ENCODE measurements at places on chromosomes 1 and 21.
A peak's percentile ranks its signal among the peaks of the same experiment; 100 is the strongest.

- no peak for DNase-seq
These were observed 2.9 kb downstream of the PADI3 start for GRCh38 chr1:17251701-17252376.

- no peak for DNase-seq
These were observed 93.9 kb downstream of the SLC45A1 start for GRCh38 chr1:8411803-8412182.

GRCh38 chr1:192442736-192443135 lies 125.9 kb downstream of the RGS21 start:
- DNase-seq, result no peak

- no peak for DNase-seq
These were observed 448.6 kb downstream of the CAMTA1 start for GRCh38 chr1:7233646-7234470.

GRCh38 chr1:234326497-234327366 lies 46.5 kb upstream of the COA6 start:
- peak; percentile 59 for DNase-seq

- peak; percentile 87 for DNase-seq
These were observed 18.4 kb upstream of the CDCA8 start for GRCh38 chr1:37673920-37674319.

GRCh38 chr21:40029888-40030287 lies 162.7 kb downstream of the PCP4 start:
- DNase-seq, result no peak

- no peak for DNase-seq
These were observed 11.0 kb downstream of the IBA57 start for GRCh38 chr1:228176461-228177182.

DNA sequence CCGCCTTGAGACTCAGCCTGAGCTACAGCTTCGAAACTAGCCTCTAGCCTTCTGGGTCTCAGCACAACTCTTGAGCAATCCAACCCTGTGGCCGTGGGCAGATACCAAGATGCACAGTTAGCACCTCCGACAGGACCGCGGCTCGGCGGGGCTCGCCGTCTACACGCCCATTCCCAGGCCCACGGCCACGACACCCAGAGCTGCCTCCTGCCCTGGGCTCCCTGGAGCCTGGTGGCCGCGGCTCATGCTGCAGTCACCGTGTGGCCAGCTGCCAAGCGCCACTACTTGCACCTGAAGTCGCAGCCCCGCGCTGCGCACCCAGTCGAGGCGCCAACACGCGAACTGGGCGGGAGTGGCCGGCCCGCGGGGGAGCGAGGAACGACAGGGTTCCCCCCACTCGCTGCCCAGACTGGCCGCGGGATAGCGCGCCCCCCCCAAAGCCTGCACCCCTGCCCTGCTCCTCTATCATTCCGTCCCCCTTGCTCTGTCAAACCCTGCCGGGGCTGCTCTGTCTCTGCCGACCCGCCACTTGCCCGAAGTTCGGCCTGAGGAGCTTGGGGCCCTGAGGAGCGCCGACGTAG lies 729 bp upstream of the CDCA8 start:
- DNase-seq, result peak; percentile 12

DNA sequence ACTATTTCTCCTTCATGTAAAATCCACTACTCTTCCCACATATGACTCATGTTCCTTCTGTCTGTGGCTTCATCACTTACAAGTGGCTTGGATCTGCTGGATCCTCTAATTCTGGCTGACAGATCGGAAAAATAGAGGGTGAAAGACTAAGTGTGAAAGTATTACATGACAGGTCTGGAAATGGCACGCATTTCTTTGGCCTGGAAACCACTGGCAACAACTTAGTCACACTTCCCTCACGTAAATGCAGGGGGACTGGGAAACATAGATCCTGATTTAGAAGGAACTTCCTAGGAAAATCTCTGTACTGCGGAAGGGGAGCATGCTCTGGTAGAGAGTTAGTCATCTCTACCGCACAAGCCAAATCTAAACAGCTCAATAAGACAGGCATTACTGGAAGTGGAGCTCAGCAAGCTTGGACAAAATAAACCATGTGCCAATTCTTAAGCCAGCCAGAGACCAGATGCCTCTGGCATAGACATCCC lies 305.4 kb upstream of the PTBP2 start:
- no peak for DNase-seq

- DNase-seq, result no peak
These were observed 21.8 kb downstream of the SLC9A1 start for GRCh38 chr1:27133158-27133557.

GRCh38 chr1:113929750-113930498 lies 800 bp downstream of the HIPK1 start:
- DNase-seq, result peak; percentile 93

DNA sequence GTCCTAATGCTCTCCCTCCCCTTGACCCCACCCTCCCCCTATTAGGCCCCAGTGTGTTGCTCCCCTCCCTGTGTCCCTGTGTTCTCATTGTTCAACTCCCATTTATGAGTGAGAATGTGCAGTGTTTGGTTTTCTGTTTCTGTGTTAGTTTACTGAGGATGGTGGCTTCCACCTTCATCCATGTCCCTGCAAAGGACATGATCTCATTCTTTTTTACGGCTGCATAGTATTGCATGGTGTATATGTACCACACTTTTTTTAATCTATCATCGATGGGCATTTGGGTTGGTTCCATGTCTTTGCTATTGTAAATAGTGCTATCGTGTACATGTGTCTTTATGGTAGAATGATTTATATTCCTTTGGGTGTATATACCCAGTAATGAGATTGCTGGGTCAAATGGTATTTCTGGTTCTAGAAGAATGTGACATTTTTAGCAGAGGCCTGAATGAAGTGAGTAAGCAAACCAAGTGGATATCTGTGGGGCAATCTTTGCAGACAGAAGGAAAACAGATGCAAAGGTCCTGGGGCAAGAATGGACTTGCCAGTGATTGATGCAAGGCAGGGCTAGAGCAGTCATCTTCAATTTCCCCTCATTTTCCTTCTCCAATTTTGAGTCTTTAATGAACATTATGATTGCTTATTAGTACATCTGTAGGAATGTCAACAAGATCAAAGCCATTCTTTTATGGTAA lies 50.2 kb downstream of the UBE4B start:
- DNase-seq, result no peak

DNA sequence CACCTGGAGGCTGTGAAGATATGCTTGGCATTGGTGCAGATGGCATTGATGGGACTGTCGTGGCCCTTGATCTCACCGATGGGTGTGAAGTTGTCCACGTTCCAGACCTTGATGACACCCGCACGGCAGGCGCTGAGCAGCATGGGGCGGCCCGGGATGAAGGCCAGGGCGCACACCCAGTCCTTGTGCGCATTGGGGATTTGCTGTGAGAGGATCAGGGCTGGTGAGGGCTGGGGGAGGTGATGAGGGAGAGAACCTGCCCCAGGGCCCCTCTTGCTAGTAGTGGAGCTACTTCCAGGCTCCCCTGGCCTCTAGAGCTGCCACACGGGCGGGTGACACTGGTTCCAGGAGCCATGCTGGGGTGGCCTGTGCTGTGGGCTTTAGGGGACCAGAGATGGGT lies 48.8 kb downstream of the KIF21B start:
- no peak for DNase-seq

- no peak for DNase-seq
These were observed 92.8 kb downstream of the C1orf21 start for GRCh38 chr1:184479435-184480167.

DNA sequence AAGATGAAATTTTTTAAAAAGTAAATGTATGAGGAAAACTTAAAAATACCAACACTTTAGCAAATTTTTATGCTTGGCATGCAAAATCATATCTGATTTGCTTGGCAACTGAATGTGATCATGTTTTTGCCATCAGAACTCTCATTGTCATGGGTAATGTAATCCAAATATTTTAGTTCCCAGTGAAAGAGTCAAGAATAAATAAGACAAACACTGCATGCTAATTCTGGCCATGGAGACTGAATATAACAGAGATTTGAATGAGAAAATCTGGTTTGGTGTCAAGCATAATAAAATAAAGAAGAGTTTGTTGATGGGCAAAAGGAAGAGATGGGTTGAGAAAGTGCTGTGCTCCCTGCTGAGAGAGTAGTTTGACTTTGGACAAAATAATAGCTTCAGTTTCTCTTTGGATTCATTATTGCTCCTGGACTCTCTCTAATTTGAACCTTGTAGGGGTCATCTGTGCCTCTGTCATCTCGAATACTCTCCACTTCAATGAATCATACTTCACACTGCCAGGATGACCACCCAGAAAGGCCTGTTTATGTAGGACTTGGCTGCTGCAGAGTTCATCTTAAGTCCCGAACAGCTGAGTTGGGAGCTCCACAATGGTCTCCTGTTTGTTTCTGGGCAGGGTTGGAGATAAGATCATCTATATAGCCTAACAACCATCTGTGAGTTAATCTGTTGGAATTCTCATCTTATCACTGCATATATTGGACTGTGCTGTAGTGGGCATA lies 34.4 kb downstream of the ADAMTS1 start:
- no peak for DNase-seq

GRCh38 chr1:151680826-151681225 lies 35.8 kb downstream of the CELF3 start:
- DNase-seq, result no peak

DNA sequence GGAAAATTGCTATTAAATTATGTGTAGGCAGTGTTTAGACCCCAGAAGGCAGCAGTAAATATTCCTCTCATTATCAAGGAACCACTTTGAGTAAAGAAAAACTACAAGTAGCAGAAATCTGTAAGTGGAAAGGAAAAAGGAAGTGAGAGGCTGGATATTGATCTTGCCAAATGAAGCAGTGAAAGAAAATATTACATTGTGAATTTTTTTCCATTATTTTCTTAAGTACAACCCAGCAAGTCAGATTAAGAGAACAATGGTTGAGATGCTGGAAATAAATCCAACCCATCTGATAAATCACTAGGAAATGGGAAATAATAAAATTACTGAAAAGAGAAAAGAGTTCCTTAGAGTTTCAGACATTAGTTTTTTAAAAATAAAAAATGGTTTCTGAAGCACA lies 106.7 kb downstream of the HMCN1 start:
- no peak for DNase-seq

DNA sequence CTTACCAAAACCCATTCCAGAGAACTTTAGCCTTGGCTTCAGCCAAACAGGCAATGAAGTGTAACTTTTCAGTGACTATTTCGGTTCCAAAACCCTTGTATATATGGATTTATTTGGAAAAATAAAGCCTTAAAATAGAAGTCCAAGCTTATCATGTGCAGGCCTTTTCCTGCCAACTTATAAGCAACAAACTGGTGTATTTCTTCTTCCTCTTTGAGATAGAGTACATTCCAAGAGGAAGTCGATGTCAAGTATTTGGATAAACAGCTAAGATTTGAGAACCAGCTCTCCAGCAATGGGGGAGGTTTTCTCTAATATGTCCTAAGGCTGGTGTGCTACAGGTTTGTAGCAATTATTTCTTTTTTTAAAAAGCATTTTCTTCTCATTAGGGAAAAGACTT lies 407.8 kb downstream of the DUSP10 start:
- DNase-seq, result no peak

- DNase-seq, result no peak
These were observed 76.0 kb upstream of the DPYD start for GRCh38 chr1:97996880-97997279.

DNA sequence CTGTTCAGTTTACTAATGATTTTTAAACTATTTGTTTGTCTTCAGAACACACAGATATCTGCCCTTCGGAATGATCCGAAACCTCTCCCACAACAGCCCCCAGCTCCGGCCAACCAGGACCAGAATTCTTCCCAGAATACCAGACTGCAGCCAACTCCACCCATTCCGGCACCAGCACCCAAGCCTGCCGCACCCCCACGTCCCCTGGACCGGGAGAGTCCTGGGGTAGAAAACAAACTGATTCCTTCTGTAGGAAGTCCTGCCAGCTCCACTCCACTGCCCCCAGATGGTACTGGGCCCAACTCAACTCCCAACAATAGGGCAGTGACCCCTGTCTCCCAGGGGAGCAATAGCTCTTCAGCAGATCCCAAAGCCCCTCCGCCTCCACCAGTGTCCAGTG lies 51.6 kb downstream of the ACP6 start:
- no peak for DNase-seq

DNA sequence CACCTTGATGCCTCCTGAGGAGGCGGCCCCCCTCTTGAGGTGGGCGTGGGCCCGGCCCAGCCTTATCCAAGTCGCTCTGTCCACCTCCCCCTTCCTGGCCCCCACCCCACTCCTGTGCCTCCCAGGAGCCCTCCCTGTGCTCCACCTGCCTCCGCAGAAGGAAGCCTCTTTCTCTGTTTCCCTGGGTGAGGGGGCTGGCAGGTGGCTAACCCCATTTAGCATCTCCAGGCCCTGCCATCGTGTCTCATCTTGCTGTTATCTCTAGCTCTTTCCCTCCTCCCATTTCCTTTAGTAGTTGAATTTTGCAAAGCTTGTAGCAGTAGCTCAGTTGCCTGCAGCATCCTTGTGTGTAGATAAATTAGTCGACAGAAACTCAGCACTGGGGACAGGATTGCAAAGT lies 7.2 kb downstream of the RNF187 start:
- no peak for DNase-seq

DNA sequence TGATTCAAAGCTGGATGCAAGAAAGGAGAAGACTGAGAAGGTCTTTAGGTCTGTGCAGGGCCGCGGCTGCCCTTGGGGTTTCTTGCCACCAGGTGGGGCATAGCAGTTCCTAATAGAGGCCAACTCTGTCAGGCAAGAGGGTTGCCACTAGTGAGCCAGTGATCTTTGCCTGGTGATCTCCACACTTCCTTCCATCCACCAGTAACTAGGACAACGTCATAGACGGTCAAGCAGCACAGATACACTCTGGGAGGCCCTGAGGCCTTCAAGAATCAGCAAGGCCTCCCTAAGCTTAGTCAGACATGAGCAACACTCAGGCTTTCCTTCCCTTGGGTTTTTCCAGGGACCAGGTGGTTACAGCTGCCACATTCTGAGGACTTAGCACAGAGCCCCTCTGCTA lies 32.9 kb upstream of the ATP2B4 start:
- peak; percentile 82 for DNase-seq

GRCh38 chr1:15296585-15297321 lies 49.7 kb downstream of the FHAD1 start:
- no peak for DNase-seq

DNA sequence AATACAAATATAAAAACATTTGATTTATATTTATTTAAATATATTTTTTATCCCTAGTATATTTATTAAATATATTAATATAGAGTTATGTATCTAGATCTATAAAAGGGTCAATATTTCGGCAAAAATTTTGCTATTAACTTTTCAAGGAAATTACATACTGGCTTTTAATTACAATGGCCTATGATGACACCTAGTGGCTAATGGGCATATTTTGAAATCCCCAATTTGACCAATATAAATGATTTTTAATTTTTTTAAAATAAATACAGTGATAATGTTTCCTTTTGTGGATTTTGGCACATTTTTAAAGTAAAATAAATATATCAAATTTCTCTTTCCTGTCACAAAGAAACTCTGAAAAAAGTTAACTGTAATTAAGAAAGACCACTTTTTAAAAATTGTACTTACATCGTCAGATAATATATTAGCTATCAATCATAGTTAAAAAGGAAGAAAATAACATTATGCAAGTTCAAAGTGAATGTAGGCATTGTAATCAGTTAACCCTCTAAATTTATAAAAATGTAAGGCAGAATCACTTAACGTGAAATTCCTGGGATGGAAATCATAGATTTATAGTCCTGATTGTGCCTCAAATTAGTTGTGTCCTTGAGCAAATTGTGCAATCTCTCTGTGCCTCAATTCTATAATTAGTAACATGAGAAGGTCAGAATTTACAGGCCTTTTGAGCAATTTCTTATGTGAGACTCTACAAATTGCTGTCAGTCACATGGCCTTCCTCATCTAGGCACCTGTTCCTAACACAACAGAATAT lies 25.6 kb upstream of the RGS13 start:
- no peak for DNase-seq

GRCh38 chr1:216682752-216683151 lies 40.5 kb downstream of the ESRRG start:
- DNase-seq, result no peak
